Prostate gland (tissue), 2 donors: ENCODE measurements at places on chromosomes 7 and 10. TPM values are rescaled to one million over a fixed set of nuclear protein-coding genes. Genes with fewer than 3 reads are reported as not detected.

The CPA2 gene
- total RNA-seq: not detected

DNA sequence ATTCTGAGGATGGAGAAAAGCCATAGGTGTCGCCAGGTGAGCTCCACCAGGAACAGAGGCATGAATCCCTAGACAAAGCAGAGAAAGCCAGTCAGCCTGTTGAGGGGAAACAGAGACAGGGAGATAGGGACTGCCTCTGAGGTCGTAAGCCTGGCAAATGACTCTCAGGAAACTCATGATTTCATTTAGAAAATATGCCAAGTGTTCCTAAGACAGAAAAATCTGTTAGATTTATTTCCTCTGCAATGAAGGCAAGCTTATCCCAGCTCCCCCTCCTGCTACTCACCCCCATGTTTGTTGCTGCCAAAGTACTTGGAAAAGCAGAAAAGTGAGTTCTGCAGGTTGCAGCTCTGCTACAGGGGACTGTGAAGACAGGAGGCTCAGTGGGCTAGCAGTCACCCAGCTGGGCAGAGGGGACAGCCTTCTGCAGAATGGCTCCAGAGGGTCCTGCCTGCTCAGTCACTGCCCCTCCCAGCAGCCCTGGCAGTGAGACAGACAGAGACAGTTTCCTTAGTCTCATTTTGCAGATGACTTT, 184.3 kb downstream of the ADRA2A start:
- H3K36me3 ChIP-seq: no peaks in the 10 kb centered on the region
- no peak overlapping the region for H3K4me3 ChIP-seq
- no peak for DNase-seq
- H3K27ac ChIP-seq: no peak overlapping the region
- H3K4me1 ChIP-seq: no peaks in the 10 kb centered on the region

The WBP1L gene
- total RNA-seq: 168 TPM

DNA sequence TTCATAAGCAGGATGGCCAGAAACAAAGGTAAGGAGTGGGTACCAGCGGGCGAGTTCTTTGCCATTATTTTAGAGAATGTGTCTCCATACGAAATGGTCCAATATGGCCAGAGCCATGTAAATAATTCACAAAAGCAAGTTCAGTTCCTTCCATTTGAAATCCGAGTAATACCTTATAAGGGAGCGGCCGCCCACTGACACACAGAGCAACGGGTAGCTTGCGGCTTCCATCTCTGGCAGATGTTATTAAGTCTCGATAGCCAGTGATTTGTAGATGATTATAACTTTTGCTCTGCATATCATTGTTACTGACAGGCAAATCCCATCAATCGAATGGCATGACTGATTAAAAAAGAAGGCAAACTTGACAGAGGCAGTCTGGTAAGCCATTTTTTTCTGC, 63.2 kb downstream of the GFRA1 start:
- DNase-seq: no peak
- no peaks in the 10 kb centered on the region for H3K4me1 ChIP-seq
- no peaks in the 10 kb centered on the region for H3K27me3 ChIP-seq
- no peak overlapping the region for H3K27ac ChIP-seq

The UNC5B gene
- 12.8 TPM for total RNA-seq

DNA sequence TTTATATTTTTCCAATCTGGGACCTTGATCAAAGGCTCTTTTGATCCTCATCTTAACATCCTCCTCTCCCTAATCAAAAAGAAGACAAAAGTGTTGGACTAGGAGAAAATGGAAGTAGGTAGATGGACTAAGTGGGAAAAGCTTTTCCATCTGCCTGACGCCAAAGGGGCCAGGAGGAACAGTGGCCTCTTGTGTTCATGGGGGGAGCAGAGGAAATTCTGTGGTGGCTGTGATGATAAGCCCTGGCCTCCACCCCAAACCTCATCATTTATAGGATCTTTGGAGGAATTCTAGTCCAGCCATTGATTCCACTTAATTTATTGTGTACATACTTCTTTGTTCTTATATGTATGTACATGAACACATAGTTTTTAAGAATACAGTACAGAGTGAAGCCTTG, 21.7 kb downstream of the ZNF365 start:
- no peaks in the 10 kb centered on the region for H3K36me3 ChIP-seq
- no peaks in the 10 kb centered on the region for H3K4me1 ChIP-seq
- no peak for DNase-seq
- no peaks in the 10 kb centered on the region for H3K27me3 ChIP-seq

The STOX1 gene
- 9.2 TPM for total RNA-seq

The GIMAP7 gene
- total RNA-seq: 9.0 TPM

The OR6V1 gene
- total RNA-seq: not detected

GRCh38 chr7:84022684-84023308, 171.8 kb downstream of the SEMA3A start:
- no peaks in the 10 kb centered on the region for H3K4me1 ChIP-seq
- no peaks in the 10 kb centered on the region for H3K36me3 ChIP-seq
- no peak overlapping the region for H3K4me3 ChIP-seq
- no peaks in the 10 kb centered on the region for H3K27me3 ChIP-seq

The C10orf67 gene
- not detected for total RNA-seq
